Smooth muscle cell of bladder (primary cell): ENCODE measurements at places on chromosomes 12 and 14. TPM values are rescaled to one million over a fixed set of nuclear protein-coding genes. Genes with fewer than 3 reads are reported as not detected.

The PAPLN gene
- 1.8 and 2.4 TPM in 2 replicates for total RNA-seq

The ZC2HC1C gene
- total RNA-seq, result 0.57 and 1.1 TPM in 2 replicates

The SLC38A4 gene
- total RNA-seq, result 1.1 and 4.2 TPM in 2 replicates

The MANSC4 gene
- total RNA-seq, result not detected in 2 replicates

The SFSWAP gene
- total RNA-seq, result 18.8 and 19.8 TPM in 2 replicates

The KERA gene
- not detected in 2 replicates for total RNA-seq

The SLC7A7 gene
- total RNA-seq, result 4.1 and 6.1 TPM in 2 replicates

The GDF11 gene
- 1.6 and 2.8 TPM in 2 replicates for total RNA-seq

The PMCH gene
- total RNA-seq, result not detected in 2 replicates

The STAB2 gene
- not detected in 2 replicates for total RNA-seq

The RAB21 gene
- total RNA-seq, result 14.2 and 39.5 TPM in 2 replicates

The COL2A1 gene
- not detected in 2 replicates for total RNA-seq

The SPTB gene
- total RNA-seq, result 0.14 TPM in 1 of 2 replicates, not detected in the other

The SAMD4A gene
- 17.2 and 19.0 TPM in 2 replicates for total RNA-seq

The PGAM5 gene
- total RNA-seq, result 22.3 and 29.0 TPM in 2 replicates

The KMT2D gene
- 14.9 and 20.7 TPM in 2 replicates for total RNA-seq
